AG04450 (cell line): ENCODE measurements at places on chromosomes 3 and 15. TPM values are rescaled to one million over a fixed set of nuclear protein-coding genes. Genes with fewer than 3 reads are reported as not detected.

DNA sequence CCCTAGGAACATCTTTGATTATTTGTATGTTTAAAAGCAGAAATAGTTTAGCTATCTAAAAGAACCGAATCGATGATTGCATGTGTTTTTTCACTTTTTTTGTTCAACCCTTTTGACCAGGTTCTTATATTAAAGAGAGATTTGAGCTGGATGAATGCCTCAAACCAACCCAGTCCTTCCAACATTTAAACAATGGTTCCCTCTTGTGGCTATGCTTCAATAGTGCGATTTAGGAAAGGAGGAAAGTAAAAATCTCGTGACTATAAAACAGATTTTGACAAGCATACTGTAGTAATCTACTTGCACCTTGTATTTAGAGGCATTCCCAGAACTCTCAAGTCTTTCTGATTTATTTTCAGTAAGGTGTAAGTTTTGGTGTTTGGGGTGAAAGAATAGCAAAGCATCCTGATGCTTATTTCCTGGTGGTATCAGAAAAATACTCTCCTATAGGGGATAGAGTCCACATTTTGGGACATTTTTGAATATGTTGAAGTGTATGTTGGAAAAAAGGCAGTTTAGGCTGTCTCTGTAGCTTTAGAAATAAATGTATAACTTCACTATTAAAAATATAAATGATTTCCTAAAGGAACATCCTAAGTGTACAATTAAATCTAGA, 159.6 kb upstream of the KCNH8 start:
- DNase-seq, result no peak

DNA sequence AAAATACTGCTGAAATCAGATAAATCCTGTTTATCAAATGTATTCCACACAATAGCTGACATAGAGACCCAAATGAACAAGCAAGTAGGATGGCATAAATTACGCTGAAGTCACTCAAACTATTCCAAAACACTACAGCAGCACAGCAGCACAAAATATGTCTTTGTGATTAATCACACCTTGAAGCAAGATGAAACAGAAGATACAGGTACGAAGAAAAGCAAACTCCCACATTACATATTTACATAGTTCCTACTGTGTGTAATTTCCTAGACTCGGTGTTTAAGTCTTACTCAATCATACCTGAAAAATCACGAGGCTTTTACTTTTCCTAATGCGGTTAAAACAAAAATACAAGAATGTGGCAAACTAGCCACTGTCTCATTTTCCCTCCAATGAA, 38.3 kb downstream of the CHSY1 start:
- DNase-seq, result no peak

DNA sequence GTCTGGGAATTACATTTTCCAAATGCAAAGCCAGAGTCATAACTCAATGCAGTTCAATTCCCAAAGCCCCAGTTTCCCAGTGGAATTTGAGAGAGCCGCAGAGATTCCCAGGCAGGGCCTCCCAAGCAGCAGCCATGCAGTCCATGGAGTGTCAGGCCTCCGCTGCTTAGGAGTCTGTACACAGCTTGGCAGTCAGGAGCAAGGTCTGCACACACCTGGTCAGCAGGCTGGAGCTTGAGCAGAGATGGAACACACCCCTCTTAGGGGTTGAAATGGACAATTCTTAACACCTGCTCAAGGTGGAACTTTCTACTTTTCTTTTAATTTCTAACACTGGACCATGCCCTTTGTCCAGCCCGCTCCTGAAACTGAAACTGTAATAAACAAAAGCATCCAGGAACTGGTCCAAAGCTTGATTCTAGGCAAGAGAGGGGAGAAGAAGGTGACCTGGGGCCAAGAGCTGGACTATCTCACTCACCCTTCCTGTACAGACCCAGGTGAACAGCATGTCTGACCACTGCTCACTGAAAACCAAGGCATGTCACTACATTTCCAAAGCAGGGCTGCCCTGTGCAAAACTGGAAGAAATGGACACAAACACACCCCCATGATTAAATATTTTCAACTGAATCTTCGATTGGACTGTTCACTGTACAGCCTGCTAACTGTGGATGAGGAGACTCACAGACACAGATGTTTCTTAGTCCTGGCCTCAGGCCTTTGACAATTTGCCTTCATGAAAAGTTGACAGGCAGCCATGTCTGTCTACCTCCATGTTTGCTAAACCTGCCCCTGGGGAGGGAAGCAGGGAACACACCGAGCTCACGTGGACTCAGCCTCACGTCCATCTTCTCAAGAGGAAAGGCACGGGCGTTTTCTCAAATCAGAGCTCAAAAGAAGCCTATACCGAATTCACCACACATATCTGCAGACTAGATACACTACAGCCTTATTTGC, 48.6 kb upstream of the DUSP7 start:
- no peak for DNase-seq

- DNase-seq, result no peak
Measured at GRCh38 chr15:77742570-77742969, 109.9 kb upstream of the LINGO1 start.

DNA sequence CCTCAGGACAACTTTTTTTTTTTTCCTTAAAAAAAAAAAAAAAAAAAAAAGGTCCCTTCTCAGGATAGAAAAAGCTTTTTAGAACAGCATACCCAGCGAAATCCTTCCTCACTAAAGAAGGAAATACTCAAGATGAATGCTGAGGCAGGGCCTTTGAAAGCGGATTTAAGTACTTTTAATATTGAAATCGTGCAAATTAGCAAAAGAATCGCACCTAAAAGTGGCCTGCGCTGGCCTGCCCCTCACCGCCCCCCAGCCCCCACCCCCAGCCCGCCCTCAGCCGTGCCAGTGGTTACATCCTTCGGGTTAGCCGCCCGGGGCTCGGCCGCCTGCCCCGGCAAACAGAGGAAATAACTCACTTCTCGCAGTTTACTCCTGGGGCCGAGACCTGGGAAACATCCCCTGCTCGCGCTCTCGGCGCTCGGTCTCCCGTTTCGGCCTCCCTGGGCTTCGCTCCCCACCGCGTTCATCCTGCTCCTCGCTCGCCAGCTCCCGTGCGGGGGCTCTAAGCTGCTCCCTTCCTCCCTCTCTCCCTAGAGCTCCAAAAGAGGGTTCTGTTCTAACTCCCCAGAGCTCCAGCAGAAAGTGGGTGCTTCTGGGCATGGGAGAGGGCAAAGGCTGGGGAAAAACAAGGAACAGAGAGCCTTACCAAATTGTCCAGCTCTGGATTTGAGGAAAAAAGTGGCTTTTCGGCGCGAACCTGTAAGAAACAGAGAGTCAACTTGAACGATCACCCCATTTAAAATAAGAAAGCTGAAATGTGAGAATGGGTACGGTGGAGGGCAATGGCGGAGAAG, 5.2 kb downstream of the MEIS2 start:
- no peak for DNase-seq

DNA sequence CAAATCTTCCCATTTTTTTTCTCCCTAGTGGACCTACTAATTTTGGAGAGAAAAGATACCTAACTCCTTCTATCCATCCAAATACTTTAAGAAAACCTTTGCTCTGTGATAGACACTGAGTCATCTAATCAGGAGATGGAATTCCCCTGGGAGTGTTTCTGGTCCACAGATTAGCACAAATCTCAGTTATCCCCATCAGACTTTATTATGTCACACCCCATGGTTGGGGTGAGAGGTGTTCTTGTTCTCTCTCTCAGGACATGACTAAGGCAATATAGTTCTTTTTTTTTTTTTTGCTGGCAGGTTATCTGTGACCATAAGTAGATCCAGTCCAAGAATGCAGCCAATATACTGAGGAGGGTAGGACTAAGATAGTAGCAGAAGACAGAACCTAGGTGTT, 15.8 kb downstream of the SLC9A9 start:
- DNase-seq, result no peak

DNA sequence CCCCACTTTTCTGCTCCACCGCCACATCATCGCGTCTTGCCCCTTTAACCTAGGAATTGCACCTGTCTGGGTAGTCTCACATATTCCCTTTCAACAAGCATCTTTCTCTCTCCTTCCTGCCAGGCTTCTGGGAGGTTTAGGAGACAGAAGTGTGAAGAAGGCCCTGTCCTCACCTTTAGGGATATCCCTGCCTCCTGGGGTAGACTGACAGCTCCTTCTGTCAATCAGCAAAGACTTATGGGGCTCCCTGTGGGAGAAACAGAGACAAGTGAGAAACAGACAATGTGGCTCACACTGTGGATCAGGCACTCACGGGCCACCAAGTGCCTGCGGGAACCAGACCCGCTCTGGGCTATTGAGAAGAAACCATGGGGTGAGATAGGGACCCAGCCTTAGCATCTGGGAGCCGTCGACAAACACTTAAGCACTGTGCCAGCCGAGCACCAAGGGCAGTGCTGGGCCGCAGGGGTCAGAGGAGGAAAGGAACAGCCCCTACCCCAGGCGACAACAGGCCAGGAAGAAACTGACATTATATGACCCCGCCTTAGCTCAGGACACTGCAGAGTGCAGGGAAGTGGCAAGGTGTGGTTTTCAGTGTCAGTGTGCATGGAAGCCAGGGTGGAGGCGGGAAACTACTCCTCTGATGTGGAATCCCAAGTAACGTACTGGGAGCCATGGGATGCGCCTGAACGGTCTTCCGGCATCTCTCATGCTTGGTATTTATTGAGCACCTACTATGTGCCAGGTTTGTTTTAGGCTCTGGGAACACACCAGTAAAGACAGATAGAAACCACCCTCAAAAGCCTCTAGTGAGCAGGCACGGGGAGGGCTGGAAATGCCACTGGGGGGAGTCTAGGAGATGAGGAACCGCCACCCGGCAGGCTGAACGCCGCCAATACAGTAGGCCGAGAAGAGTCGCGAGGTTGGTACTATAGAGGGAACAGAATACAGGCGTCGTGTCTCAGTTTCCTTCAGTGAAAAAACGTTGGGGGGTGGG, 1.8 kb downstream of the EFCC1 start:
- DNase-seq, result no peak

The CHRNB4 gene
- not detected in 2 replicates for polyA plus RNA-seq

The PXYLP1 gene
- 20.0 and 21.7 TPM in 2 replicates for polyA plus RNA-seq

GRCh38 chr15:89479173-89479572, 17.2 kb downstream of the RHCG start:
- no peak for DNase-seq

DNA sequence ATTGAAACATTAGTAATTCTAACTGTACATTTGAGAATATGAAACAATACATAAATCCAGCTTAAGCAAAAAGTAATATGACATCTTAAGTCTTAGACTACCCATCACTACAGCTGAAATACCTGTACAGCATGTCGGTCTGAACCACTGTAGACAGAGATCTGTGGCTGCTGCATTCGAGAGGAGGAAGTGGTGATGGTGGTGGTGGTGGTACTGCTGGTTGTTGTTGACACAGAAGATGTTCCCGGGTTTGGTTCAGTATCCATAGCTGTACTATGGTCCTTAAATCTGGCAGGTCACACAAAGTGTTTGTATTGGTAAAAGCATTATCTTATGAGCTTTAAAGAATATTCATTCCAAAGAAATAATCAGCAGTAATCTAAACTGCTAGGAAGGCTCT, 2.9 kb downstream of the PHC3 start:
- no peak for DNase-seq

- DNase-seq, result no peak
Measured at GRCh38 chr3:157098823-157099185, 61.1 kb downstream of the CCNL1 start.

DNA sequence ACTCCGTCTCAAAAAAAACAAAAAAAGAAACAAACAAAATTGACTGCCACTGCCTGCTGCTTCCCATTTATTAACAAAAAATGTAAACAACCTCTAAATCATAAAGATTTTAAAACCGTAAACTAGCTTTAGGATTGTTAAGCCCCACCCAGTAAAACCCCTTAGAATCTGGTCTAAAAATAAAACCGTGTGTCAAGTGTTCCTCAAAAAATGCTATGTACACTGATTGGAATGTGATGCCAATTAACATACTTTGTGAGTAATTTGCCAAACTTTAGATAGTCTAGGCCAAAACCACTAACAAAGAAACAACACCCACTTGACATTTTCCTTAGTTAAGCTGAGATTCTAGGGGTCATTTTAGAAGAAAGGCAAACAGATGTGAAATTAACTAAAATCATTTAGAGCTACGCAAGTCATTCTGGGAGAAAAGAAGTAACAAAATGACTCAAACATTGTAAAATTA, 5.3 kb downstream of the RAF1 start:
- no peak for DNase-seq

- no peak for DNase-seq
Measured at GRCh38 chr3:32821686-32822296, 4.0 kb downstream of the TRIM71 start.

The CA12 gene
- 55.5 and 61.4 TPM in 2 replicates for polyA plus RNA-seq

The RTP4 gene
- polyA plus RNA-seq, result 0.05 and 0.11 TPM in 2 replicates

GRCh38 chr3:172332256-172333041, 115.8 kb downstream of the GHSR start:
- no peak for DNase-seq

- DNase-seq, result no peak
Measured at GRCh38 chr3:47003056-47003410, 23.6 kb downstream of the NBEAL2 start.

GRCh38 chr15:94259121-94259751, 27.9 kb downstream of the MCTP2 start:
- DNase-seq, result no peak

- peak; percentile 53 for DNase-seq
Measured at GRCh38 chr15:79978655-79979514, 7.9 kb upstream of the BCL2A1 start.

DNA sequence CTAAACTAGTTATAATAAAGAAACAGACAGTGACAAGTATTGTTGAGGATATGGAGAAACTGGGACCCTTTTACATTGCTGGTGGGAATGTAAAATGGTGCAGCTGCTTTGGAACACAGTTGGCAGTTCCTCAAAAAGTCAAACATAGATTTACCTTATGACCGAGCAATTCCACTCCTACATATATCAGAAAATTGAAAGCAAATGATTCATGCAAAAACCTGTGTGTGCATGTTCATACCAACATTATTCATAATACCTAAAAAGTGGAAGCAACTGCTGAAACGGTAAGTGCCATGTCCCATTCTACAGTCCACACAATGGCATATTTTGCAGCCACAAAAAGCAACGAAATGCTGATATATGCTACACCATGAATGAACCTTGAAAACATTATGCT, 12.2 kb upstream of the SEC61A1 start:
- no peak for DNase-seq

DNA sequence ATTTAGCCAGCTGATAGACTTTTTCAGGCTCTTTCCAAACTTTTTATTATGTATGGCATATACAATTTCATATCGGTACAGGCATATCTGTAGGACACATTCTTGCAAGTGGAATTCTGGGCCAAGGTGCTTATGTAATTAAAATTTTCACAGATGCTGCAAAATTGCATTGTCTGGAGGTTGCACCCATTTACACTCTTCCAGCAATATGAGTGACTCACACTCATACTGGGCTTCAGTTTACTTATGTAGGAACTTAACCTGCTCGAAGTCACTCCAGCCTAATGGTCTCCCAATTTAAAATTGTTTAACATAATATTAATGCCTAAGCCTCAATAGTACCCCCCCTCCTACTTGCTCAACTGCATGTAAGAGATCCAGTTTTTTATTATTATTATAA, 11.2 kb upstream of the SEC62 start:
- no peak for DNase-seq

The KBTBD13 gene
- polyA plus RNA-seq, result not detected in 2 replicates

GRCh38 chr3:71389911-71390573, 193.5 kb downstream of the FOXP1 start:
- no peak for DNase-seq

The MAP6D1 gene
- polyA plus RNA-seq, result 5.2 and 6.1 TPM in 2 replicates

The ZCWPW2 gene
- 0.65 and 0.76 TPM in 2 replicates for polyA plus RNA-seq

The MYZAP gene
- not detected in 2 replicates for polyA plus RNA-seq

GRCh38 chr3:130849091-130849552, 44.8 kb upstream of the ATP2C1 start:
- no peak for DNase-seq
